Fibroblast of gingiva (primary cell): ENCODE measurements at places on chromosomes 6 and 20.

DNA sequence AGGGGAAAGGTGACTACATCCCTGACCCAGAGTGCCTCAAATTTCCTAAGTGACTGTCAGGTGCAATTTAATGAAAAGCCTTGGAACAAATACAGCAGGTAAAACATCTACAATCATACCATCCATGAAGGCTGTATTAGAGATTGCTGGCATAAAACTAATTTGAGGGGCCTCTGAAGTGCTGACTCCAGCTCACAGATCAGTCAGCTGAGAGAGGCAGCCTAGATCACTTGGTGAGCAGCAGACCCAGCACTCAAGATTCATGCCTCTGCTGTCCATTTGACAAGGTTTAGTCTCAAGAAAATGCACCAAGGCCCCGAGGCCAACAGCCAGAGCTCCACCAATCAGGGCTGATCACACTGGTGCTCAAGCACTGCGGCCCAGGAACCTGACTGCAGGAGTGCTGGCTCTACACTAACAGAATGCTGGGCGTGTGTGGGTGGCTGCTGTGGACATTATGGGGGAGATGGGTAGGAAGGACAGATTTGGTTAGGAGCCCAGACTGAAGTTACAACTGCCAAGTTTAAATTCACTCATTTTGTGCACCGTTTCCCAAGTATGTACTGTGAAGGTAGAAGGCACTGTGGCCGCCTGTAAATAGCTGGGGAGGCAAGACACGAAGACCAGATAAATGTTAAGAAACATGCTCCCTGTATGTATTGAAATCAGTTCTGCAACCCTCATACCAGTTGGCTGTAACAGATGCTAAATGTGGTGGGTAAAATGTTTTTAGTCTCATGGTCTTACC, 28.2 kb downstream of the SNX5 start:
- no peak for DNase-seq

- DNase-seq = no peak
Measured at GRCh38 chr6:93163146-93163545, 256.2 kb downstream of the EPHA7 start.

- no peak for DNase-seq
Measured at GRCh38 chr20:50100552-50100951, 12.4 kb downstream of the UBE2V1 start.

- DNase-seq = no peak
Measured at GRCh38 chr6:104414723-104415122, 445.0 kb downstream of the HACE1 start.

DNA sequence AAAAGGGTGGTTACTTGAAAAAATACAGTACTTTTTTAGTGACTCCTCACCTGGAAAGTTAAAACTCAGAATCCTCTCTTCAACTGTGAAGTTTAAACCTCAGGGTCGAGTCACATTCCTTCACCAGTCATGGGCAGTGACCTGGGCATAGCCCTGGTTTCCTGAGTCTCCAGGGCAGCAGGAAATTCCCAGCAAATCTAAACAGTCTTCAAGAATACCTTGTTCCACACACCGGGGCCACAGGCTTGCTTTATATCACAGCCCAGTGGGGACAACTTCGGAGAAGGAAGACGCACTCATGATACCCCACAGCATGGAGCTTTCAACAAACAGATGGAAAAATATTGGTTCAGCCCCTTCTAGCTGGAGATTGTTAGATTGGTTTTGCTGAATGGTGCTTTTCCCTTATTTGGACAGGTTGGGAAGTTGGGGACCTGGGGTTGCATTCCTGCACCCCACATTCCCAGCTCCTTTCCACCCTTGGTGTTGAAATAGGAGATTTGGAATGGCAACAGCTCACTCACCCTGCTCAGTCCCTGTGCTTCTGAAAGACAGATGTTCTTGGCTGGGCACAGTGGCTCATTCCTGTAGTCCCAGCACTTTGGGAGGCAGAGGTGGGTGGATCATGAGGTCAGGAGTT, 113.0 kb upstream of the TMEM170B start:
- no peak for DNase-seq

- DNase-seq = peak; percentile 40
Measured at GRCh38 chr6:155646443-155646842, 190.8 kb upstream of the NOX3 start.

DNA sequence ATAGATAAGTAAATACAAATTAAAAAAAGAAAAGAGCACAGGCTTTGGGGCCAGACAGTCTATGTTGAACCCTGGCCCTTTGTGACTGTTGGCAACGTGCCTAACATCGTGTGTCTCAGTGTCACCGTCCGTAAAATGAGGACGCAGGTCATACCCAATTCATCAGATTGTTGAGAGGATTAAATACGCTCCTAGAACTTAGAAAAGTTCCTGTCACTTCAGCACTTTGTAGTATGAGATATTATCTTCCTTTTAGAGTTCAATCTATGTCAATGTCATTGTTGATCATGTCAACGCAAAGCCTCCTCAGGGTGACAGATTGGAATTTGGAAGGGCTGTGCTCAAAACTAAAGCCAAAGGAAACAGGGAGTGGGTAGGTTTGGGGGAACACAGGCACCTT, 21.7 kb downstream of the SERPINB1 start:
- no peak for DNase-seq

DNA sequence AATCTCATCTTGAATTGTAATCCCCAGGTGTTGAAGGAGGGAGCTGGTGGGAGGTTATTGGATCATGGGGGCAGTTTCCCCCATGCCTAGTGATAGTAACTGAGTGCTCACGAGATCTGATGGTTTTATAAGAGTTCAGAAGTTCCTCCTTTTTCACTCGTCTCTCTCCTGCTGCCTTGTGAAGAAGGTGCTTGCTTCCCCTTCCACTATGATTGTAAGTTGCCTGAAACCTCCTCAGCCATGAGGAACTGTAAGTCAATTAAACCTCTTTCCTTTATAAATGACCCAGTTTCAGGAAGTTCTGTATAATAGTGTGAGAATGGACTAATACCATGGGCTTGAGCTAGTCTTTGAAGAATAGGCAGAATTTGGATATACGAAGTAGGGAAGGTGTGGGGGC, 113.9 kb downstream of the RIN2 start:
- no peak for DNase-seq

GRCh38 chr6:108799791-108800190, 48.4 kb upstream of the ARMC2 start:
- DNase-seq = no peak

GRCh38 chr20:3925899-3926638, 36.9 kb downstream of the PANK2 start:
- no peak for DNase-seq

DNA sequence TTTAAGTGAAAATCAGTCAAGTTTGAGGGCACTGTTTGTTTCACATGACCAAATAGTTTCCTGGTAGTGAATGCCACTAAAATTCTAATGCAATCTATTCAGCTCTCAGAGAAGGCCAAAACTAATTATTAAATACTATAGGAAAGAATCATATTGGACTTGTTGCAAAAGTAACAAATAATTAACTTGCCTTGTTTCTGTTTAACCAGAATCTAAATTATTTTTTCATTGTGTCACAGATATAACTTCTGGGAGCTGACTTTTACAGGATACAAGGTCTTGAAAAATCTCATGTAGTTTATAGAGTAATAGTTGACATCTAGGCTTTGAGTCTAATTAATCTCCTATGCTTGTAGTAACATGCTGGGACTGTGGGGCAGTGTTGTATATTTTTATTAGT, 44.5 kb downstream of the PRSS35 start:
- DNase-seq = no peak

- no peak for DNase-seq
Measured at GRCh38 chr6:80364149-80364548, 257.7 kb downstream of the BCKDHB start.

DNA sequence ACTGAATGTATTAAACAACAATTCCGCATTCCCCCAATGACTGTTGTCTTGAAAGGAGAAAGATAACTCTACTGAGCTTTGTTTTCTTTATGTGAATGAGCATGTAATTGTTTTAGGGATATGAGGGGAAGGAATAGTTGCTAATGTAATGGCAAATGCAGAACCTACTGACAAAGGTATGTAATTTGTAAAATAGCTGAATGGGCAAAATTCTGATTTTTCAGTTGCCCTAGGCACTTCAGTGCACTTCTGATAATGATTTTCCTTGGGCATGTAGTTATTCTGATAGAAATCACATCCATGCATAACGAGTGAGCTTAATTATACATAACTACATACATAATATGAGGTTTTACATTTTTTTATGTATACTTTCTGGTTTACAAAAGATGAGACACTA, 53.4 kb upstream of the FOXO3 start:
- no peak for DNase-seq

DNA sequence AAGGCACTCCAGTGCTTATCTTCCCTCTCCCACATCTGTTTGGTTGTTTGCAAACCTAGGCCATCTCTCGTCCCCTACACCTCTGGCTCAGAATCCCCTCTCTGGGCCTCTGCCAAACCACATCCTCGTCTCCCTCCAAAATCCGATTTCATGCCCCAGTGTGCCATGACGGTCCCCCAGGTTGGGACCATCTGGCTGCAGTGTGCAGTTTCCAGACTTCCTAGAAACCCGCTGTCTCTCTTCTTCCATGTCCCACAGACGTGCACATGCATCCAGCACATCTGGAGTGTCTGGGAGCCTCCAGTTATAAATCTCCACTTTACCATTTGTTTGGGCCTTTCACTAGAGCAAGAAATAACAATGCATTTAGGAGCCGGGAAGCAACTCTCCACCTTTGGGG, 316.2 kb downstream of the KIF16B start:
- no peak for DNase-seq

DNA sequence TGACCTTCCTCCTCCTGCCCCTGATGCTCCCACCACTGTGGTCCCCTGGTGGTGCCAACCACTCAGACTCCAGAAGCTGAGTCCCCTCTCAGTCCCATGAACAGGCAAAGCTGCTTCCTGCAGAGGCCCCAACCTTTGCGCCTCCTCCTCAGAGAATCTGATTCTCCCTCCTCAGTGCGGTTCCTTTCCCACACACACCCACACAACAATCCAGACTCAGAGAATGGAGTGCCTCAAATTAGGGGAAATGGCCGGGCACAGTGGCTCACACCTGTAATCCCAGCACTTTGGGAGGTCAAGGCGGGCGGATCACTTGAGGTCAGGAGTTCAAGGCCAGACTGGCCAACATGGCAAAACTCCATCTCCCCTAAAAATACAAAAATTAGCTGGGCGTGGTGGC, 23.0 kb downstream of the RIPOR3 start:
- no peak for DNase-seq

- DNase-seq = no peak
Measured at GRCh38 chr6:148170286-148170685, 172.4 kb upstream of the SASH1 start.

DNA sequence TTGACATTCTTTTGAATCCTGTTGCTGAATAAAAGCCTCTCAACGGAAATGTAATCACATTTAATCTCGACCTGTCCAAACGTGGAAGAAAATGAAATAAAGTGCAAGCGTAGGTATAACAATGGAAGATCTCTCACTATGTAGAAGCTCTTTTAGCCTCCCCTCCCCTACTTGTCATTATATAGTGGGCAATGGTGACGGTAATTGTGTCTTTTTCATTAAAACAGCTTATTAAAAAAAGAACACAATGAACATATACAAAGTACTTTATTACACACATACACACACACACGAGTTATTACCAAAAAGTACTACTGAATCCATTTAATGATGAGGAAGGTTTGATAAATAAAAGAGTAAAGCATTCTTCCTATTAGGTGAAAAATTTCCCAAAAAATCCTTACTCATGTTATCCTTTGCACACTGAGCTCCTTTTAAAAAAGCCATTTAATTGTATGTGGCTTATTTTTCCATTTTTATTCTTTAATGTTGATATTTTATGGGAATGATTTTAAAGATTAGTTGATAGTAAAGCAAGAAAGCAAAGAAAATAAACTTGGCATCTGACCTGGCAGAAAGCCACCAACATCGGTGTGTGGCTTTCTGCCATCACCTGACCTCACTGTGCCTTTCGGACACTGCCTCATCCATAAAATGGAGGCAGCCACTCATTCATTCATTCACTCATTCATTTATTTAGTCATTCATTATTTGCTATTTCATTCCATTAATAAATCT, 493 bp upstream of the SGK1 start:
- DNase-seq = no peak

GRCh38 chr6:136890986-136891385, 31.1 kb upstream of the SLC35D3 start:
- DNase-seq = no peak

DNA sequence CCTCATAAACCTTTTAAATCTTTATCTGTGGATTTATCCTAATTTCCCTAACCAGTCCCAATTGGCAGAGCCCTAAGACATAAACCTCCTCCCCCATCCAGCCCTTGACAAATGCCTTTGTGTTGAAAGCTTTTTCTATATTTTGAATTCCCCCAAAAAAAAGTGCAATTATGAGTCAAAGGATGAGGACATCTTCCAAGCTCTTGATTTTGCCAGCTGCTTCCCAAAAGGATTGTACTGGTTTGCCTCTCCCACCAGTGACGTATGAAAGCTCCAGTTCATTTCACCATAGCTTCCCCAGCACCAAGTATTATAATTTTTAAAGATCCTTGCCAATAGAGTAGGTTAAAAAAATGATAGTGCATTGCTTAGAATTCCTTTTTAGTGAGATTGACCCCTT, 38.9 kb downstream of the SIRPA start:
- peak; percentile 89 for DNase-seq

DNA sequence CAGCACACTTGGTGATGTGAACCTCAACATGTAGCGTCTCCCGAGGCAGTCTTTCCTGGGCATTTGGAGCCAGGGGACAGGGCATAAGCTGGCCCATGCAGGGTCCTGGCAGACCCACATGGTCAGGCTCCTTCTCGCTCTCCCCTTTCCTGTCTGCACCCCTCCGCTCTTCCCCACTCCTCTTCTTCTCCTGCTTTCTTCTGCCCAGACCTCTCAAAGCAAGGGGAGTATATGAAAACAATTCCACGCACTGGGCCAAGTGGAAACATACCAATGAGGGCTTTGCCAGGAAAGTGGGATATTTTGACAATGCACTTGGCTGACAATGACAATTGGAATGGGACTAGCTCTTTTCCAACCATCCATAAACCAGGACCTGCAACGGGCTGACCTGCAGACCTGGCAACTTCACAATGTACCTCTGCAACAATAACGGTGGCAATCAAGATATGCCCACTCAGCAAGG, 58.9 kb upstream of the TRAF3IP2 start:
- DNase-seq = no peak

DNA sequence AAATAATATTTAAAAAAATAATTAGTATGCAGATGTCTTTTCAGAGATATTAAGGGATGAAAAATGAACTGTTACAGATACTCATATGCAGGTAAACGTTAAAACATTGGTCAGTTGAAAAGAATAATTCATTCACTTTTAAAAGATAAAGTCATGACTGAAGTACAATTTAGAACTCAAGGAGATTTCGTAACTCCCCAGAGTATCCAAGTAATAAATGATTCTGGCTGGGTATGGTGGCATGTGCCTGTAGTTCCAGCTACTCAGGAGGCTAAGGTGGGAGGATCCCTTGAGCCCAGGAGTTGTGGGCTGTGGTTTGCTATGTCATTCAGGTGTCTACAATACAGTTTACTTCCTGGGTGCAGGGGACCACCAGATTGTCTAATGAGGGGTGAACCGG, 122.3 kb upstream of the TMEM181 start:
- peak; percentile 27 for DNase-seq

- peak; percentile 59 for DNase-seq
Measured at GRCh38 chr6:26233649-26234420, 131.2 kb upstream of the BTN3A2 start.
